ENCODE measurements at places on chromosomes 12 and 14. TPM values are rescaled to one million over a fixed set of nuclear protein-coding genes. Genes with fewer than 3 reads are reported as not detected.

Gene CAPZA3
- not detected for total RNA-seq

Gene AKAP6
- 8.6 TPM for total RNA-seq

Gene CPNE6
- total RNA-seq: not detected

DNA sequence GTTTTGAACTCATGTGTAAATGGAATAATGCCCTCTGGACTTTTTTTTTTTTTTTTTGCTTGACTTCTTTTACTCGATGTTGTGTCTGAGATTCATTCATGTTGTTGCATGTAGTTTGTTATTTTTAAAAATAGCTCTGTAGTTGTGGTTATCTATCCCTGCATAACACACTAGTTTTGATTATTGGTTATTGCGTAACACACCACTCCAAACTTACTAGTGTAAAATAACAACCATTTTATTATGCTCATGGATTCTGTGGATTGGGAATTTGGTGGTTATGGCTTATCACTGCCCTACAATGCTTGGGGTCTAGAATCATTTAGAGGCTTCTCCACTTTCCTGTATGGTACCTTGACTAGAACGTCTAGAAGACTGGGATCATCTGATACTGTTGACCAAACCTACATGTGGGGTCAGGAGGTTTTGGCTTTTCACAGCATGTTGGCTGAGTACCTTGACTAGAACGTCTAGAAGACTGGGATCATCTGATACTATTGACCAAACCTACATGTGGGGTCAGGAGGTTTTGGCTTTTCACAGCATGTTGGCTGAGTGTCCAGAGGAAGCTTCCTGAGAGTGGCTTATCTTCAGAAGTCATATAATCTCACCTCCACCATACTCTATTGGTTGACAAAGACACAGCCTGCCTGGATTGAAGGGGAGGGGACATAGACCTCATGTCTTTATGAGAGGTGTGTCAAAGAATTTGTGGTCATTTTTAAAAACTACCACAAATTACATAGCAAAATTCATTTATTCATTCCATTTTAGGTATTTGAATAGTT lies 11.6 kb downstream of the VRK1 start:
- H3K27ac ChIP-seq: no peak overlapping the region
- no peaks in the 10 kb centered on the region for H3K4me1 ChIP-seq
- DNase-seq: no peak
- no peaks in the 10 kb centered on the region for H3K36me3 ChIP-seq
- no peaks in the 10 kb centered on the region for H3K27me3 ChIP-seq

- peaks cover 31% of the 10 kb centered on the region for H3K4me1 ChIP-seq
- DNase-seq: peak; percentile 84
- no peaks in the 10 kb centered on the region for H3K36me3 ChIP-seq
- H3K27me3 ChIP-seq: no peaks in the 10 kb centered on the region
- H3K27ac ChIP-seq: peak overlapping the region; percentile 7
Measured at GRCh38 chr12:124734224-124734788, 129.4 kb downstream of the SCARB1 start.

DNA sequence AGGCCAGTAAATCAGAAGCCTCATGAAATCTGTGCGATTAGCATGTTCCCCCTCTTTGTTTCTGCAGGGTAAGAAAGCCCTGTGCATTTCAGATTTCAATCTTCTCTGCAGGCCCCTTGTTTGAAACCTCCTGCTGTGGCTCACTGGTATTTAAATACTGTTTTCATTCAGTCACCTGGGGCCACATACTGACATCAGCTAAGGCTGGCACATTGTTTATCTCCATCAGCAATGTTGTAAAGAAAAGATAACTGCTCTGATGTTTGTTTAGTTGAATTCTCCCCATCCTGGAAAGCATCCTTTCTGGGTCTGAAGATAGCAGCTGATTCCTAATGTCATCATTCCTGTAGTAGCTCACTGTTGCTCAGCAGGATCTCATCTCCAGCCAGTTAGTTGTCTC lies 554.9 kb downstream of the NRXN3 start:
- no peak overlapping the region for H3K27ac ChIP-seq
- no peak for DNase-seq
- H3K4me1 ChIP-seq: no peaks in the 10 kb centered on the region
- H3K27me3 ChIP-seq: no peaks in the 10 kb centered on the region
- no peaks in the 10 kb centered on the region for H3K36me3 ChIP-seq

DNA sequence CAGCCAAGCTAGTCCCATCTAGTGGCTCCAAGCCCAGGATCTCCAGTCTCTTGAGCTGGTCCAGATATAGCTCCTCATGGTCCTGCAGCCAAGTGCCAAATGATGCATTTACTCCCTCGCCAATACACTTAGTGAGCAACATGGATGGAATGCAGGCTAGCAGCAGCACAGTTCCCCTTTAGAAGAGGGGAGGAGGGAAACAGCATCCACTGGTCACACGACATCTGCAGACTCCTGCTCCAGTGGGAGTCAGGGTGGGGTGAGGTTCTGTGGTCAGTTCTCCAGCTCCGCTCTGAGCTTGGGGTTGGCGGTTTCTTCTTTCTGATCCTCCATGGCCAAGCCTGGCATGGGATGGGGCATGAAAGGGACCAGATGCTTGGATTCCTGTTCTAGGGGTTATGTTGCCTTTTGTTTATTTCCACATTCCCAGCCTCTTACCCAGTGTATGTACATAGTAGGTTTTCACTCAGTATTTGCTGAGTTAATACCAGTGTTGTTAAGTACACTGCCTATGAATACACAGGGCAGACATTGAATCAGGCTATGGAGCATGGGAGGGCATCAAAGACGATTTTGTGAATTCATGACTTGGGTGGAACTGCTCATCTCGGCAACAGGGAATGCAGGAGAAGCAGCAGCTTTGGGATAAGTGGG lies 57.3 kb downstream of the GALNT16 start:
- peak overlapping the region; percentile 9 for H3K27ac ChIP-seq
- peaks cover 22% of the 10 kb centered on the region for H3K4me1 ChIP-seq
- H3K4me3 ChIP-seq: no peak overlapping the region
- H3K36me3 ChIP-seq: no peaks in the 10 kb centered on the region

DNA sequence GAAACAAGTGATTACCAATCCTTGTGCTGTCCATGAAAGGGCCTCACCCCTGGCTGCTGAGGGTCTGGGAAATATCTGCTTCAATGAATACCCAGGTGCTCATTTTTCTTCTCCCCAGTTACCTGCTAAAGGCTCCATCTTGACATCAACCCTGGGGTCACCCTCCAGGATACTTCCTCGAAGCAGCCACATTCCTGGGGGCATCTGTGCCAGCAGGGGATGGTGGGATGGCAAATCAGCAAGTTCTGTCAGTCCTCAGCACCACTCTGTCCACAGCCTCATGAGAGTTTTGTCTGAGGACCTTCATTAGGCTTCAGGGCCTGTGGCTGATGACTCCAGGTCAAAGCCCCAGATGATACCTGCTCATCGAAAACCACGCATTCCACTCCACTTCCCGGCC lies 124.8 kb downstream of the ZFP36L1 start:
- no peak overlapping the region for H3K4me3 ChIP-seq
- H3K27ac ChIP-seq: peak overlapping the region; percentile 2
- no peaks in the 10 kb centered on the region for H3K36me3 ChIP-seq
- peaks cover 79% of the 10 kb centered on the region for H3K4me1 ChIP-seq
- H3K27me3 ChIP-seq: no peaks in the 10 kb centered on the region

Data from lower lobe of right lung (tissue), 2 donors.